ENCODE measurements at places on chromosomes 7 and 10.

- DNase-seq: no peak
Measured at GRCh38 chr7:24836084-24836483, 78.8 kb upstream of the GSDME start.

GRCh38 chr10:77207828-77208185 lies 429.8 kb downstream of the KCNMA1 start:
- DNase-seq: no peak

GRCh38 chr10:24969841-24970281 lies 17.5 kb upstream of the PRTFDC1 start:
- DNase-seq: no peak

DNA sequence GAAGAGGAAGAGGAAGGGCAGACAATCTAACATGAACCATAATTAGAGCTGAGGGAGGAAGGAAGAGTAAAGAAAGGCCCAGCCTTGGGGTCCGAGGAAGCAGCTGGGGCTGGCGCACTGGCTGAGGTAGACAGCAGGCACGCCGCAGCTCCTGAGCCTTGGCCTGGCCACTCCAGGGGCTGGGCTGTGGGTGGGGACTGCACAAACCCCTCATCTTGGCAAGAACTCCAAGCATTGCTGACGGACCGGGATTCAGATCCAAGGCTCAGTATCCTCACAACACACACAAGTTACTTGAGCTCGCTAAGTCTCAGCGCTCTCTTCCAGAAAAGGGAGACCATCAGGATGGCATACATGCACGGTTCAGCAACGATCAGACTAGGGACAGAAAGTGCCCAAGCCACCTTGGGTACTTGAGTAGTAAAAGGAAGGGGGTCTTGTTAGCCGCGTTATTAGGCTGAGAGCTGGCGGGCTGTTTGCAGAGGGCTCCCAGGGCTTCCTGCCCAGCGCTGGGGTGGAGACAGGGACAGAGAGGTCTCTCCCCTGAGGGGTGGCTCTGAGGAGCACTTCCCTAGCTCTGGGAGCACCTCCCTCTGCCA lies 4.5 kb downstream of the TNS3 start:
- no peak for DNase-seq

GRCh38 chr7:116357781-116358670 lies 141.5 kb upstream of the CAV2 start:
- DNase-seq: no peak

GRCh38 chr10:35639728-35640401 lies 2.2 kb downstream of the FZD8 start:
- DNase-seq: no peak

GRCh38 chr7:130887182-130887956 lies 153.4 kb upstream of the KLF14 start:
- no peak for DNase-seq

DNA sequence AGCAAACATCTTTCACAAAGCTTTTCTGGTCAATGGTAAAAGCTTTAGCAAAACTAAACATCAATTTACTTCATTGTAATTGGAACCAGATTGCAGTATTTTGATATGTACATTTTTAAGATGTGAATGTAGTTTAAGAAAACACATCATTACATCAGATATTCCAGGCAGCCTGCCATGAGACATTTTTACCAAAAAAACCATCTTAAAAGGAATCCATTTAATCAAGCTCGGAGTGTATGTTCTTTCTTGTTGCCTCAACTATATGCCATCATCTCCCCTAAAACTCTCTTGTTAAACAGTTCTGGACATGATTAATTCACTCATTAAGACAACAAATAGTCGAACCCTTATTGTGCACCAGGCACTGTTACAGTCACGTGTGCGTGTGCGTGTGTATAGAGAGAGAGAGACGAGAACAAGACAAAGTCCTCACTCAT lies 97.5 kb downstream of the UBE2H start:
- DNase-seq: no peak

- no peak for DNase-seq
Measured at GRCh38 chr7:33466203-33466602, 336.8 kb downstream of the BBS9 start.

DNA sequence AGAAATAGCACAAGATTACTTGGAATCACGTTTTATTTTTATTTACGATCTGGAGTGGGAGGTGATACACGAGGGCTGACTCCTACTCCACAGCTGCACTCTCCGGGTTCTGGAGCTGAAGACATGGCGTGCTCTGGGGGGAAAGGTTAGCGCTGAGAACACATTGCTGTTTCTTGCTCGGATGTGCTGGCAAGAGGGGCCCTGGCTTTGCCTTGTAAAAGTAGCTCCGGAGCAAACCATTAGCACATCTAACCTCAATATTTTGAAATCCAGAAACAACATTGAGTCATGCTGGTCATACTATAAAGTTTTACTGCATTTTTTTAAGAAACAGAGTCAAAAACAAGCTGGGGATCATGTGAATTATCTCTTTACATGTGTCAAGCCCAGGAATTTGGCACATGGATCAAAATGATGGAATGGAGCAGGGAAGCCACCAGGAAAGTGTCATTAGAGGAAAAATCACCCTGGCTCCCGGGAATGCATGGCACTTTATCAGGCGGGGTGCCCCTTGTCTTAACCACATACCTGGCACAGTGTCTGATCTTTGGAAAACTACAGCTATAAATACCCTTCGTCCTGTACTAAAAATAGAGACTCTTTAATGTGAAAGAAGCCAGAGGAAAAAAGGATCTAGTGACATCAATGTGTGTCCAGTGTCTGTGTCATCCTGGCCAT lies 31.6 kb upstream of the LYZL1 start:
- no peak for DNase-seq

DNA sequence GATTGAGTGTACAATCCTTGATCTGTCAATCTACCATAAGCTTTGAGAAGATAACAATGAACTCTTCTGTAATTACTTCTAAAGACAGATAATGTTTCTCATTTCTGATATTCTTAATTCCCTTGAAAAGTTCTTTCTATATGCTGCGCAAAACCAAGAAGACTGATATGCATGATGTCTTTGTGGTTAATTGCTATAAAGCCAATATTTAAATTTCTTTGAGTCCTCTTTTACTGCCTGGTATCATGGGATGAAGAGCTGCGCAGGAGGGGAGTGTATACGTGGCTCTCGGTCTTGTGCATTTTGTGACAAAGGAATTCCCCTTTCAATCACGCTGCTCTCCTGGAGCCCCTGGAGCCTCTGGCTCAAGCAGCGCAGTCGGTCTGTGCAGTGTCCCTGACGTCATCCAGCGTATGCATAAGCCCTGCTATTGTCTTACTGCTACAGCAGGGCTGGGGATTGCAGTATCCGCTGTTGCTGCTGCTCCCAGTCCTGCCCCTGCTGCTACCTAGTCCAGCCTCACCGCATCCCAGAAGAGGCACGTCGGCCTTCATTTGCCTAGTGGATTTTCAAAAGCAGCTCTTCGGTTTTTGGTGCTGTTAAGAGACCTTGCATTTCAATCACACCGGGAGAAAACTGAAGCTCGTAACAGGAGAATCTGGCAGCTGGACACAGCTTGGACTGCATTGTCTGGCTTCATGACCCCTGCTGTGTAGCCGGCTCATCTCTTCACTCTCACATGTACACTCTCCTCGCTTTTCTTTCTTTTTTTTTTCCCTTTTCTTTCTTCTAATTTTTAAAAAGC lies 66.7 kb downstream of the ST7 start:
- DNase-seq: no peak

GRCh38 chr10:73780301-73780700 lies 1.5 kb upstream of the CHCHD1 start:
- DNase-seq: no peak

DNA sequence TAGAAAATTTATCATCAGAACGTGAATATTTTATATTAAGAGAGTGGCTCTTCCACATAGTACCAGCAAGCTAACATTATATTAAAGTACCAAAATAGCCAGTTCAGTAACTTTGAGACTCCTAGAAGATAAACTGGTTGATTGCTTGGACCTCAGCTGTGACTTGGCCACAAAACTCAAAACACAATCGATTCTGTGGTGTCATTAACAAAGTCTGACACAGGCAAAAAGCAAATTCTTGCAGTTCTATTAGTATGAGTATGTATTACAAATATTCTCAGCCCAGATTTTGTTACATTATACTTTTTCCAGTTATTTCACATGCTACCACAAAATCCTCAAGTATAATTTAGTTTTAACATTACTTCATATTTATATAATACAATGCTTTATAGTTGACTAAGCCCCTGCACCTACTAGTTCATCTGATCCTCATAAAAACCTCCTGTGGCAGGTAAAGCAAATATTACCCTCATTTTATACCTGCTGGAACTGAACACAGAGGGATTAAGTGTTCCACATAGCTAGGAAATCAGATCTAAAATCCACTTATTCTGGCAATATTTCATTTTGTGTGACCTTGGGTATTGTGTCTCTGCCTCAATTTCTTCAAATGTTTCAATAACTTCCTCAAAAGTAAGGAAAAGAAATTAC lies 279.9 kb upstream of the MKLN1 start:
- DNase-seq: no peak

GRCh38 chr7:26724795-26725194 lies 139.6 kb downstream of the SKAP2 start:
- DNase-seq: no peak

- DNase-seq: no peak
Measured at GRCh38 chr7:154789404-154789803, 213.5 kb downstream of the PAXIP1 start.

DNA sequence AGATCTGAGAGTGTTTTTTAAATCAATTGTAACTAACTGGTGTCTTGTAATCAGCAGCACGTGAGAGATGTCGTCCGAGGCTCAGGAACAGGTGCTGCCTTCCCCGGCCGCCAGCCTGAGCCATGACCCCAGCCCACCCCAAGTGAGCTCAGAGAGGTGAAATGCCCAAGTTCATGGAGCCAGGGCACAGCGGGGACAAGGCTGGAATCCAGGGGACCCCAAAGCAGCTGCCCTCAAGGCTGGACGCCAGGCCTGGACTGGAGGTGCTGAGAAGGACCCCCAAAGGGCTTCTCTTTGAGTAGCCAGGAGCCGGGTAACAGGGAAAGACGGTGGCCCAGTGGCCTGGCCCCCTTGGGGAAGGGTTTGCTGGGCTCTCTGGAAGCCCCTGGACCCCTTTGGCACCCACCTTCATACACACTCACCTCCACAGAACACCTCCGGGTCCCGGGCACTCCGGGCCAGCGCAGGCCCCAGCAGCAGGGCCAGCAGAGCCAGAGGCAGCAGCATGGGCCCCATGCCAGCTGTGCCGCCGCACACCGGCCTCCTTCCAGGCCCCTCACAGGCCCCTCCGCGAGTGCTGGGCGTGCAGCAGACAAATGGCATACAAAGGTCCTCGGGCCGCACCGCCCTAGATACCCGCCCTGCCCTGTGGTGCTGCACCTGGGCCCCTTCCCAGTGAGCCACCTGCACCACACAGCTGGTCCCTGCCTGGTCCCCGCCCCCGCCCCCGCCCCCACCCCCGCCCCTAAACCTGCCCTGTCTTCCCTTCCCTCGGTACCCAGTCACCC lies 24.0 kb upstream of the CNPY1 start:
- no peak for DNase-seq

GRCh38 chr7:24899905-24900304 lies 80.1 kb downstream of the OSBPL3 start:
- no peak for DNase-seq

GRCh38 chr7:121041516-121042148 lies 53.1 kb downstream of the CPED1 start:
- no peak for DNase-seq

GRCh38 chr10:30041196-30042105 lies 17.9 kb downstream of the JCAD start:
- no peak for DNase-seq

DNA sequence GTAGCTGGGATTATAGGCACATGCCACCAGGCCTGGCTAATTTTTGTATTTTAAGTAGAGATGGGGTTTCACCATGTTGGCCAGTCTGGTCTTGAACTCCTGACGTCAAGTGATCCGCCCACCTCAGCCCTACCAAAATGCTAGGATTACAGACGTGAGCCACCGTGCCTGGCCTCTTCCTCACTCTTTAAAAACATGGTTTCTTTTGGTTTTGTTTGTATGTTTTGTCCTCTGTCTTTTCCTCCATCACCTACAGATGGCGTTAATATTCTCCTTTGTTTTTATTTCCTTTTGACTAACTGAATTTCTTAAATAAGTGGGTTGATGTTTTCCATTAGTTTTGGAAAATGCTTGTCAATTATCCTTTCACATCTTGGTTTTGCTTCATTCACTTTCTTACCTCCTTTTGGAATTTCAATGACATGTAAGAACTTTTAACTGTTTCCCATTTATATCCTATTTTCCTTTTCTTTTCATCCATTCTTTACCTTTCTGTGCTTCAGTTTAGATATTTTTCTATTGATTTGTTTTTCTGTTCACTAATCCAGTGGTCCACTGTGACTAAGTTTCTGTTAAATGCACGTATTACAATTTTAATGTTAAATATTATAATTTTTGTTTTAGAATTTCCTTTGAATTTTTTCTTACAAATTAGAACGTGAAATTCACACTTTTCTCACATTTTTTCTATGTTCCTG lies 104.1 kb downstream of the ZNF467 start:
- peak; percentile 3 for DNase-seq

GRCh38 chr7:87479951-87480350 lies 4.5 kb upstream of the ABCB4 start:
- no peak for DNase-seq
